Glutamatergic neuron (in vitro differentiated cells): ENCODE measurements at places on chromosomes 16 and 17.

DNA sequence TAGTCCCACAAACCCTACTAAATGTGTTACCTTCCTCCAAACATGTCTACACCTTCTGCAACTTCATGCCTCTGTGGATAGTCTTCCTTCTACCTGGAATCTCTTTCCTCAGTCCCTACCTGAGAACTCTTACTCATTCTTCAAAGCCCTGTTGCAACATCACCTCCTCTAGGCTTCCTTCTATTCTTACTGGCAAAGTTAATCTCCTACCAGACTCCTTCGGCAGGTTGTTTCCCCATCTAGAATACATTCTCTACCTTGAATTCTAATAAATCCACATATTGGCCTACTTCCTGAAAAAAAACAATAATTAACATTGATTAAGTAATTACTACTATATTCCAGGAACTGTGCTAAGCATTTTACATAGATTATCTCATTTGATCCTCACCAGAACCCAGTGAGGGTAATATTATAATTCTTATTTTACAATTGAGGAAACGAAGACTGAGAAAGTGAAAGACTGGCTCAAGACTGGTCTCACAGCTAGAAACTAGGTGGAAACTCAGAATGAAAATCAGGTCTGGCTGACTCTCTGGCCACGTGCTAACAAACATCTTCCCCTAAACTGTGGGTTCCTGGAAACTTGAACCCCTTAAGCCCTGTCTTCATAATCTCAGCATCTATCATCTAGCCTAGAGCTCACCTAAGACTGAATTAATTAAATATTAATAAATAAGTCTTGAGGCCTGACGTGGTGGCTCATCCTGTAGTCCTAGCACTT lies 4.6 kb upstream of the STAT3 start:
- DNase-seq = no peak

- no peak for DNase-seq
These were observed at the start of gene KRT35 for GRCh38 chr17:41481036-41481435. Gene KRT35 (minus strand): TSS chr17:41481151. CDS start chr17:41481097, 54 bp downstream.

DNA sequence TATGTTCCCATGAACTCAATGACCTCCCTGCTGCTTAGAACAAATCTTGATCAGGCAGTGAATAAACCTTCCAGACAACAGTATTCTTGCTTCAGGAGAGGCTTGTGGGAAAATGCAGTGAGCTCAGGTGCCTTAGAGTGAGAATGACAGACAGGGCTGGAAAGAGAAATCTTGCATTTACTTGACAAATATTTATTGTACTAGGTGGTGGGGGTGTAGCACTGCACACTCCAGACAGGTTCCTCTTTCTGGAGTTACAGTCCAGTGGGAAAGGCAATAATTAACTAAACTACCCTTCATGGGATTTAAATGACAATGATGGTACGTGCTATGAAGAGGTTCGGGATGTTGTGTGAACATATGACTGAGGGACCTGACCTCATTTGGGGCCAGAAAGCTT lies 182.9 kb downstream of the SHISA9 start:
- DNase-seq = no peak

DNA sequence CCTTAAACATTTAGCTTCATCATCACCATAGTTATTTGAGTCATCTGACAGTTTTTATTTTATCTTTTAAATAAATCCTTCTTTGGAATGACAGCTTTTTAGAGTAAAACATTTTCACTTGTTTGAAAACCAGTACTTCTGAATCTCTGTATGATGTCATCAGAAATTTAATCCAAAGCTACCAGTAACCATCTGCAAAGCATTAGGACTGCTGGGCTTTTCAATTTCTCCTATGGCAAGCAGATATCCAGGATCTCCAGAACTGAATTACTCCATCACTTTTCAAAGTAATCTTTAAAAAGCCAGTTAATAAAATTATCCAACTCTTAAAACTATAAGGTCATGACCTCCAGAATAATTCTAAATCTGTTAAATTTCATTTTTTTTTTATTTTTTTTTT lies 51.5 kb downstream of the CHCT1 start:
- no peak for DNase-seq

DNA sequence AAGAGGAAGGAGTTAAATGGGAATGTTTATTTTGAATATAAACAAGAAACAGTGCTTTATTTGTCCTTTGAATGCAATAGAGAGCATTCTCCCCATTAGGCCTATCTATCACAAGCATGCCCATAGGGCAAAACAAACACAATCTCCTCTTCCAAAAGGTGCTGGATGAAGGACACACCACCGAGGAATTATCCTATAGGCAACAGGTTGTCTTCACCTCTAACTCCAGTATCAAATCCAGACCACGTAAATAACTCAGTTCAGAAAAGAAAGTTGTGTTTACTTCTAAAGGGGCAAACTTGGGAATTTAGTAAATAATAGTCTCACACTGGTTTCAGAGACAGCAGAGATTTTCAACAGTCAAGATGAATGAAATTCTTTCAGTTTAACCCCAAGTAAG lies 83.7 kb upstream of the CLEC18B start:
- DNase-seq = no peak

DNA sequence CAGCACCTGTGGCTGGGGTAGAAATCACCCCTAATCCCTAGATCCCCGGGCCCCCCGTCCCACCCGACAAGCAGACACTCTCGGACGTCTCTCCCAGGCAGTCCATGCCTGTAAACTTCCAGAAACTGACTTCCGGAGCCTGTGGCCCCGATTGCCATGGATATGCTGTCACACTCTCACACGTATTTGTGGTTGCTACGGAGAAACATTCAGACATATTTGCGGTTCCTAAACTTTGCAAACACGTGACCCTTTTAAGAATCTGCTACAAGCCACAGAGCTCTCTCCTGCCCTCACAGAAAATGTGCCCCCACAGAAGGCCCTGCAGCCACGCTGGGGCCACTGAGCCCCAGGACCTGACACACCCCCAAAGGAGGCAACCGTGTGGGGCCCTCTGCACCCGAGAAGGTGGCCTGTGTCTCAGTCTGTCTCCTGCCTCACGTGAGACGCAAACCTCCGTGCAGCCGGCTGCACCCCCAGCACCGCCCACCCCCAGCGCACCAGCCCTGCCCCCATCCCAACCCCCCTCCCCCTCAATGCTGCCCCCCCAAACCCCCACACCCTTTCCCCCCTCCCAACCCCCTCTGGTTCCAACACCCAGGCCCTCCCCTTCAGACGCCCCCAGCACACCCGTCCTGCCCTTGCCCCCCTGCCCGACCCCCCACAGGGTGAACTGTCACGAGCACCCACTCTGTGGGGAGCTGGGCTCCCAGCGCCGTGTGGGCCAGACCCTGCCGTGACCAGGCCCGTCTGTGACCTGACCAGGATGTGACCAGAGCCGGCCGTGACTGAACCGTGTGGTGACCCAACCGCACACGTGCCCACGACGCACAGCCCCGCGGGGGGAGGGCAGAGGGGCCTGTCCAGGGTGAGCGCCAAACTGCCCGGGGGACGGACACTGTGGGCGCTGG lies 66.3 kb upstream of the METRNL start:
- no peak for DNase-seq

DNA sequence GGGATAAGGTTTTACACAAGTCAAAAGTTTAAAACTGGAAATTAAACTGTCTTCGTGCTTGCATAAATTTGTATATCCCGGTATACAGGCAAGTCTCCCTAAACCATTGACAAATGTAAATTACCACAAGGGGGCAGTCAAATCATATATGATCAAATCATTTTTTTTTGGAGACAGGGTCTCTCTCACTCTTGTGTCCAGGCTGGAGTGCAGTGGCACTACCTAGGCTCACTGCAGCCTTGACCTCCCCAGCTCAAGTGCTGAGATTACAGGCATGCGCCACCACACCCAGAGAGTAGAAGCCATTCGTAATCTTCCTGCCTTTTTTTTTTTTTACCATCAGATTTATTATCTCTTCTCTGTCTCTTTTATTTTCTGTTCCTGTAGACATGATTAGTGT lies 18.5 kb downstream of the TOP2A start:
- no peak for DNase-seq

DNA sequence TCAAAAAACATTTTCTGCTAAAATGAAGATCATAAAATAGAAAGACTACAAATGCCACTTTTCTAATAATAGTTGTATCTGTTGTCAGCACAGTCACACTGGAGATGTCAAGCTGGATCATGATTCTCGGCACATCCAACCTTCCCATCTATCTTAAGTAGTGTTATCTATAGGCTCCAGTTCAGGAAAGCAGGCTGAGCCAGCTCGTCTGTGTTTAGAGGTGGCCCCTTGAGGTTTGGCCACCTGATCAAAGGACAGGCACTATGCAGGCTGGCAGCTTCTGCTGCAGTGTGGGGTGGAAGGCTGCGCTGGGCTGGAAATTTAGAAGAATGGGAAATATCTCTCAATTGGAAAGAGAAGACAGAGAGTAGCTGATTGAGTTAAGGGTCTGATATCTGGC lies 32.4 kb downstream of the SMYD4 start:
- DNase-seq = peak; percentile 47

DNA sequence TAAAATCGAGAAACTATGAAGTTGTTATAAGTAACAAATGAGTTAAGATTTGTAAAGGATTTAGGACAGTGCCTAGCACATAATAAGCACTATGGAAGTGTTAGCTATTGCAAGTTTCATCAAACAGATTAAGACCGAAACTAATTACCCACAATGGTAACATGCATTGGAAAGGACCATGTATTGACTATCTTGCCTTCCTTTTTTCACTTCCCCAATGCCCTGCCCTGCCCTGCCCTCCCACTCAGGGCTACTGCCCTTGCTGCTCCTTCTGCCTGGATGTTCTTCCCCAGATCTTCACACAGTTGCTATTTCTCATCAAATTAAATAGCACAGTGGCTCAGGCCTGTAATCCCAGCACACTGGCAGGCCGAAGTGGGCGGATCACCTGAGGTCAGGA lies 202.1 kb upstream of the PSMD7 start:
- DNase-seq = no peak

GRCh38 chr17:83171661-83172060 lies 92.3 kb downstream of the METRNL start:
- DNase-seq = no peak

DNA sequence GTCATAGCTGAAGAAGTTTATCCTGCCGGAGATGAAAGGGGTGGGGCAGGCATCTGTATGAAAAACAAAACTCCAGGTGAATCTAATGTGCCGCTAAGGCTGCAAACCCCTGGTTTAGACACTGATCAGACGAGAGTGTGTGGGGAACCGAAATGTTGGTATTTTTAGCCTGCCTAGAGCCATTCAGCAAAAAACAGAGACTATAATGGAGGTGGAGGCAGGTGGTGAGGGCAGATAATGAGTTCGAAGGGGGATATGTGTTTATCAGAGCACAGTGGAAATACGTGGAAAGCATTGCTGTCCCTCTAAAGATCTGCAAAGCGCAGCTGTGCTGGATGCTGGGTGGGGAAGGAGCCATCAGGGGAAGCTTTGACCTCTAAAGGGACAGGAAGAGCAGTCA lies 127.5 kb upstream of the WSCD1 start:
- no peak for DNase-seq

GRCh38 chr17:81040791-81041337 lies 5.9 kb downstream of the BAIAP2 start:
- DNase-seq = no peak
